ENCODE measurements at places on chromosomes 13 and 19.
A peak's percentile ranks its signal among the peaks of the same experiment; 100 is the strongest.

DNA sequence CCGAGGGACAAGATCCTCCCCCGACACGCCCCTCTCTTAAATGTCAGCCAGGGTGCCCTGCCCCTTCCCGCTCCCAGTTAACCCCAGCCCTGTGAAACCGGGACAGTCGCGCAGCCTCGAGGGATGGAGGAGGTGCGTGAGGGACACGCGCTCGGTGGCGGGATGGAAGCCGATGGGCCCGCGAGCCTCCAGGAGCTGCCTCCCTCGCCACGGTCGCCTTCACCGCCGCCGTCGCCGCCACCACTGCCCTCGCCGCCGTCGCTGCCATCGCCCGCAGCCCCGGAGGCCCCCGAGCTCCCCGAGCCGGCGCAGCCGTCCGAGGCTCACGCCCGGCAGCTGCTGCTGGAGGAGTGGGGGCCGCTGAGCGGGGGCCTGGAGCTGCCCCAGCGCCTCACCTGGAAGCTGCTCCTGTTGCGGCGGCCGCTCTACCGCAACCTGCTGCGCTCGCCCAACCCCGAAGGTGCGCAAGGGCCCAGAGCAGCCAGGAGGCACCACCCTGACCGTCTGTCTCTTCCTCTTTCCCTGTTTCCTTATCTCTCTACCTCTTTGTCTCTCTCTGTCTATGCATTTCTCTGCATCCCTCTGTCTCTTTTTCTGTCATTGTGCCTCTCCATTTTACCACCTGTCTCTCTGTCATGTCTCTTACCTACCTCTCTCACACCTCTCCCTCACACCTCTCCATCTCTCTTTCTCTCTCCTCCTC, at the start of gene NCCRP1:
Gene NCCRP1 (plus strand): TSS at position 105 of the 703 bp plus-strand sequence. CDS start 19 bp downstream, at position 124.
- no peak for DNase-seq

- no peak for DNase-seq
Observed at GRCh38 chr19:35404879-35405622, 34.2 kb downstream of the GPR42 start.

DNA sequence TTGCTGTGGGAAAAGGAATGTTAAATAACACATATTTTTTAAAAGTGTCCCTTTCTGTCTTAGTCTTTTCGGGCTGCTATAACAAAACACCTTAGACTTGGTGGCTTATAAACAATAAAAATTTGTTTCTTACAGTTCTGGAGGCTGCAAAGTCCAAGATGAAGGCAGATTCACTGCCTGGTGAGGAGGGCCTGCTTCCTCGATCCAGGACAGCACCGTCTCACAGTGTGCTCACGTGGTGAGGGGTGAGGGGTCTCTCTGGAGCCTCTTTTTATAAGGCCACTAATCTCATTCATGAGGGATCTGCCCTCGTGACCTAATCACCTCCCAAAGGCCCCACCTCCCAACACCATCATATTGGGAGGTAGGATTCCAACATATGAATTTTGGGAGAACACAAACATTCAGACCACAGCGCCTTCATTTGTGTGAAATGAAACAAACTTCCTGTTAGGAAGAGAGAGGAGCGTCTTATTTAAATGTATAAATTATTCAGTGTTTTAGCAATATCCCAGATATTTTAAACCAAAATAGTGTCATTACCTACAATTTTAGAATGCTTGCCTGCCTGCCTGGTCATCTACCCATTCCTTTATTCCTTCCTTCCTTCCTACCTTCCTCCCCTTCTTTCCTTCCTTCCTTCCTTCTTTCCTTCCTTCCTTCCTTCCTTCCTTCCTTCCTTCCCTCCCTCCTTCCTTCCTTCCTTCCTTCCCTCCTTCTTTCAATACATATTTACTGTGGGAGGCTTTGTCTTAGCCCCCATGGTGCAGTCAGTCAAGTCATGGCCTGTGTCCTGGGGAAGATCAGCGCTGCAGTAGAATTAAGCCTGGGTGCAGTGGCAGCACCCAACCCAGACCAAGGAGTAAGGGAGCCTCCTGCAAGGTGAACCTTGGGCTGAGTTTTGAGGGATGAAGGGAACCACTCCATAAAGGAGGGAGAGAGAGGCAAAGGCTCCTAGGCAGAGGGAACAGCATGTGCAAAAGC, 84.2 kb downstream of the TEX26 start:
- no peak for DNase-seq

- no peak for DNase-seq
Observed at GRCh38 chr19:43606569-43607229, 5.2 kb upstream of the SRRM5 start.

- DNase-seq: no peak
Observed at GRCh38 chr13:99059498-99060075, 81.7 kb upstream of the DOCK9 start.

DNA sequence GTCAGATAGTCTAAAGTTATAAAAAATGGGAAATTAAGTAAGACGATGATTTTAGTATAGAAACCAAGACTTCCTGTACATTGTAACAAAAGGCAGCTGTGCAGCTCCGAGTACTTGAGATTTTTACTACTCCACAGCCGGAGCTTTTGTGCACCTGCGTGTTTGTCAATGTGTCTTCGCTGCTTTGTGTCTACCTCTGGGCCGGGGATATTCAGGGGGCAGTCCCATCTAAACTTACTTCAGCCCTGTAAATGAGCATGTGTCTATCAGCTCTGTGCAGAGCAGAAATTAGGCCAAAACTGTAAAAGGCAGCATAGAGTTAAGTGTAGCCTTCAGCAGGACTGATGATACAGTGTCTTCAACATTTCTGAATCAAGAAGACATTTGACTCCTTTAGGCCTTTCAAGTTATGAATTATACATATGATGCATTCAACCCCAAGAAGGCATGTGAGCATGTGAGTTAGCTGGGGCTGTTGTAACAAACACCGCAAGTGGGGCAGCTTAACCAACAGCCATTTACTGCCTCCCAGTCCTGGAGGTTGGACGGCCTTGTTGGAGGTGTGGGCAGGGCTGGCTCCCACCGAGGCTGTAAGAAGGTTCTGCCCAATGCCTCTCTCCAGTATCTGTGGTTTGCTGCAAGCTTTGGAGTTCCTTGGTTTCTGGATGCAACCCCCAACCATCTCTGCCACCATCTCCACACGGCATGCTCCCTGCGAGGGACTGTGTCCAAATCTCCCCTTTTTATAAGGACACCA, 191.0 kb upstream of the IRS2 start:
- no peak for DNase-seq

- DNase-seq: no peak
Observed at GRCh38 chr19:31258211-31259052, 90.8 kb downstream of the TSHZ3 start.

DNA sequence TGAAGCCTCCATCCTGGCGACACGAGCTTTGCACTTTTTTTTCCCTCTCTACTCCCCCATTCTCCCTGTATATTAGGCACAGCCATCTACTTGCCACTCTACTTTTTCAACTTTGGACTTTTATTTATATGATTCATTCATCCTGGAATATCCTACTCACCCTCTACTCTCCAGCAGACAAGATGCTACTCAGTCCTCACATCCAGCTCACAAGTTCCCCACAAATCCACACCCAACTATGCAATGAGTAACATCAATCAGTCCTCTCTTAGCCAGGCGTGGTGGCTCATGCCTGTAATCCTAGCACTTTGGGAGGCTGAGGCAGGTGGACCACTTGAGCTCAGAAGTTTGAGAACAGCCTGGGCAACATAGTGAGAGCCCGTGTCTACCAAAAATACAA, 23.9 kb upstream of the URAD start:
- no peak for DNase-seq

- no peak for DNase-seq
Observed at GRCh38 chr13:65417953-65418352, 1812.2 kb downstream of the PCDH9 start.

- DNase-seq: no peak
Observed at GRCh38 chr13:73462241-73462640, 403.4 kb downstream of the KLF5 start.

DNA sequence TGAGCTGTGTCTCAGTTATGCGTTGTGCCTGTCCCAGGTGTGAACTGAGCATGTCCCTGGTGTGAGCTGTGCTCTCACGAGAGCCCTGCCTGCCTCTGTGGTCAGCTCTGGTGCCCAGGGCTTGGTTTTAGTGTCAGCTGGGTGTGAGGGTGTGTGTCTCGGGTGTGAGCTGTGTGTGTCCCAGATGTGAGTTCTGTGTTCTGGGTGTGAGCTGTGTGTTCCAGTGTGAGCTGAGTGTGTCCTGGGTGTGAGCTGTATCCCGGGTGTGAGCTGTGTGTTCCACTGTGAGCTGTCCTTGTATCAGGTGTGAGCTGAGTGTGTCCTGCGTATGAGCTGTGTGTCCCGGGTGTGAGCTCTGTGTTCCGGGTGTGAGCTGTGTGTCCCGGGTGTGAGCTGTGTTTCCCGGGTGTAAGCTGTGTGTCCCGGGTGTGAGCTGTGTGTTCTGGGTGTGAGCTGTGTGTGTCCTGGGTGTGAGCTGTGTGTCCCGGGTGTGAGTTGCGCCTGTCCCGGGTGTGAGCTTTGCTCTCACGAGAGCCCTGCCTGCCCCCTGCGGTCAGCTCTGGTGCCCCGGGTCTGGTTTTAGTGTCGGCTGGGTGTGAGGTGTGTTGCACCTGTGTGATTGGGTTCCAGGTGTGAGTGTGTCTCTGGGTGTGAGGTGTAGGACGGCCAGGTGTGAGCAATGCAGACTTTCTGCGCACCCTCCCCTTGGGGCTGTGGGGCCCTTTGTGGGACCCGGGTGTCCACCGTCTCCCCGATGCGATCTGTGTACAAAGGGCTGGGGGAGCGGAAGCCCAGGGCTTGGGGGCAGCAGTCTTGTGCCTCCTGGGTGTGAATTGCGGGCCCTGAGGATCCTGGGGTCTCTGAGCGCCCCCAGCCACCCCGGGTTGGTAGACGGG, 7.1 kb upstream of the PEAK3 start:
- DNase-seq: no peak

GRCh38 chr19:39218230-39219007, 14.4 kb upstream of the SYCN start:
- no peak for DNase-seq

- no peak for DNase-seq
Observed at GRCh38 chr13:79803989-79804388, 323.0 kb downstream of the NDFIP2 start.

- DNase-seq: peak; percentile 96
Observed at GRCh38 chr19:14366529-14366928, 14.7 kb upstream of the ADGRE5 start.

- DNase-seq: no peak
Observed at GRCh38 chr13:30685320-30685859, 50.0 kb upstream of the ALOX5AP start.

DNA sequence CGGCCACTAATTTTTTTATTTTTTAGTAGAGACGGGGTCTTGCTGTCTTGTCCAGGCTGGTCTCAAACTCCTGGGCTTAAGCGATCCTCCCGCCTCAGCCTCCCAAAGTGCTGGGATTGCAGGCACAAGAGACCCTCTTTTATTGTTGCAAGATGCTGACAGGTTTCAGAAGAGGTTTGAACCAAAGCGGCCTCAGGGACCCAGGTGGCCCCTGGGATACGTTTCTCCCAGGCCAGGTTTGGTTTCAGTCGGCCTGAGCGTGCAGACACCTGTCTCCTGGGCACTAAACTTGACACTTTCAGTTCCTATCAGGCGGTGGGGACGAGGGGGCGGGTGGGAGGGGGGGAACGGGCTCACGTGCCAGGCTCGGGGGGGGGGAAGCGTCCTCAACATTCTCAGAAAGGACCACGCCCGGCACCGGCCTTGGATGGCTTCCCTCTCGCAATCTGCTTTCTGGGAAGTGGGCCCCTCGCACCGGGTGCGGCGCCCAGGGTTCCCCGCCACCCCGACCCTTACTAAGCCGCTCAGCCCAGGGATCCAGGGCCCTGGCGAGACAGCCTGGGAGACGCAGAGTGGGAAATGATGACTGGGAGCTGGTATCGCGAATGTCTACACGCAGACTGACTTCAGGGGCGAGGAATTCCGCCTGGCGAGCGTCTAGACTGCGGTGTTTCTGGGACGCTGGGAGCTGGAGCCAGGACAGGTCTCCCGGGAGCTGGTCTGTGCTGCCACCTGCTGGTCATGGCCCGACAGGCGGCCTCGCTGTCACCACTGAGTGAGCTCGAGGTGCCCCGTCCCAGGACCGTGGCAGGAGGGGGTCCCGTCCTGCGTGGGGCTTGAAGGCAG, 91.6 kb downstream of the GNG7 start:
- peak; percentile 87 for DNase-seq

DNA sequence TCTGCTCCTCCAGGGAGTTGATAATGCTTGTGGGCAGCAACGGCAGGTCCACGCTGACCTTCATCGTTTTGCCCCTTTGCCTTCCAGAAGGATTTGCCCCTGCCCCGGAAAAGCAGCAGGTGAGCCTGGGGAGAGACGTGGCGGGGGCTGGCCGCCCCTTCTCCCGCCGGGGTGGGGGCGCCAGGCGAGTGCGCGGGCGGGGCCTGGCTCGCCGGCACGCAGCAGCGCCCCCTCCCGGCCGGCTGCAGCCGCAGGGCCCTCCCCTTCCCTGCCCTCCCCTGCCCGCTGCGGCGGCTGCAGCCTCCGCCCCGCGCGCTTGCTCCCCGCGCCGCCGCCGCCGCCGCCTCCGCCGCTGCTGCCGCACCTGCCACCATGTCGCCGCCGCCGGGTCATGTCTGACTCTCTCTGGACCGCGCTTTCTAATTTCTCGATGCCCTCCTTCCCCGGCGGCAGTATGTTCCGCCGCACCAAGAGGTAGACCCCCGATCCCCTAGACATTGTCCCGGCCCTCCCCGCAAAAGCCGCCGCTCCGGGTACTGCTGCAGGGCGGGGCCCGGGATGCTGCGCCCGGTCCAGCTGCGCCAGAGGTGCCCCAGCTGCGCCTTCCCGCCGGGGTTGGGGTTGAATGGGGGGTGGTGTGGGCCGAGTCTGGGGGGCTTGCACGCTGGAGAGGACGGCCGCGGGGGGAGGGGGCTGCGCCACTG, at the start of gene MAST1:
Gene MAST1 (plus strand): TSS at position 334 of the 704 bp plus-strand sequence. CDS start 58 bp downstream, at position 392.
- peak; percentile 40 for DNase-seq

DNA sequence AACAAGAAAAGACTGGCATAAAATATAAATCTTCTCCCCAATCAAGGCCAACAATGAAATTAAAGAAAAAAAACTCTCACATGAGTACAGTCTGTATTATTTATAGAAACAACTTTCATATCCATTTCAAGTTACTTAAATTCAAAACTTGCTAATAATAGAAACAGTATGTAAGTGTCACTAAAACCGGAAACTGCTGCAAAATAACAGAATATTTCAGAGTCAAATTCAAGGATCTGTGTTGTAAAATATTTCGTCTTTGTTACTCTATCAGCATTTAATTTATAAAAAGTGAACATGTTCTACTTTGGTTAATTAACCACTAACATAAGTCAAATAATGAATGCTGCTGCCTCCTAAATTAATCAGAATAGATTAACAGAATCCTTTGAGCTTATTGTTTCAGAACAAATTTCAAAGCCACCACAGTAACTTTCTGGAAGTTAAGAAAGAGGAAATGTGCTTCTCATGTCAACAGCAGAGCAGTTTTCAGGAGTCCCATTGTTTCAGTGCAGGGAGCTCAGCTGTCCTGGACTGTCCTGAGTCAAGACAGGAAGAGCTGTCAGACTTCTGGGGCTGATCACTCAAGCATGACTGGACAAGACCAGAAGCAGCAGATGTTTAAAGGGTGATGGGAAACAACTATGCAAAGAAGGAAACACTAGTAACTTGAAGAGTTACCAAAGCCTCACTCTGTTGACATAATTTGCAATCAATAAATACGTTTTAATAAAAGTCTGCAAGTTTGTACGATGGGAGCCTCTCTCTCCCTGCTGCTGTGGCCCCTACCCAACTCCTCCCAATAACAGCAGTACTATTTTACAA, 76.9 kb downstream of the FOXO1 start:
- peak; percentile 28 for DNase-seq

- no peak for DNase-seq
Observed at GRCh38 chr13:28991764-28992163, 171.6 kb downstream of the MTUS2 start.
